ENCODE measurements at places on chromosomes 7 and 10.

- no peak for DNase-seq
Measured at GRCh38 chr7:55350281-55350680, 14.9 kb upstream of the LANCL2 start.

DNA sequence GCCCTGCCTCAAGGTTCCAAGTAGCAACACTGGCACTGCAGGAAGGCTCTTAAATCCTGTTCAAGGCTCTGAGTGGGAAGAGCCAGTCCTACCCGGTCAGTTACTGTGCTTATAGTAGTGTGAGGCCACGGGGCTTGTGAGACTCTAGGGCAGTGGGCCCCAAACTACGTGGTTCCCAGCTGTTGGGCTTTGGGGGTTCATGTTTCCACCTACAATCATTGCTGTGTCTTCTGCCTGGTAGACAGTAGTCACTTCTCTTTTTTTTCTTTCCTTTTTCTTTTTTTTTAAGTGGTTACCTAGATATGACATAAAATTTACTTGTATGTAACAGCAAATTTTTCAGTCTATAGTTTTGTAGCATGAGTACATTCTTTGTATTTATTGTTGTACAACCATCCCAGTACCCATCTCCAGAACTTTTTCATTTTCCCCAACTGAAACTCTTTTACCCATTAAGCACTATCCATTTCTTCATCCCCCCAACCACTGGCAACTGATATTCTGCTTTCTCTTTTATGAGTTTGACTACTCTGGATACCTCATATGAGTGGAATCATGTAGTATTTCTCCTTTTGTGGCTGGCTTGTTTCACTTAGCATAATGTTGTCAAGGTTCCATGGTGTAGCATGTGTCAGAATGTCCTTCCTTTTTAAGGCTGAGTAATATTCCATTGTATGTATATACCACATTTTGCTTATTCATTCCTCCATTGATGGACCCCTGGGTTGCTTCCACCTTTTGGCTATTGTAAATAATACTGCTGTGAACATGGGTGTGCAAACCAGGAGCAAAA lies 7.7 kb downstream of the UBTD1 start:
- no peak for DNase-seq

DNA sequence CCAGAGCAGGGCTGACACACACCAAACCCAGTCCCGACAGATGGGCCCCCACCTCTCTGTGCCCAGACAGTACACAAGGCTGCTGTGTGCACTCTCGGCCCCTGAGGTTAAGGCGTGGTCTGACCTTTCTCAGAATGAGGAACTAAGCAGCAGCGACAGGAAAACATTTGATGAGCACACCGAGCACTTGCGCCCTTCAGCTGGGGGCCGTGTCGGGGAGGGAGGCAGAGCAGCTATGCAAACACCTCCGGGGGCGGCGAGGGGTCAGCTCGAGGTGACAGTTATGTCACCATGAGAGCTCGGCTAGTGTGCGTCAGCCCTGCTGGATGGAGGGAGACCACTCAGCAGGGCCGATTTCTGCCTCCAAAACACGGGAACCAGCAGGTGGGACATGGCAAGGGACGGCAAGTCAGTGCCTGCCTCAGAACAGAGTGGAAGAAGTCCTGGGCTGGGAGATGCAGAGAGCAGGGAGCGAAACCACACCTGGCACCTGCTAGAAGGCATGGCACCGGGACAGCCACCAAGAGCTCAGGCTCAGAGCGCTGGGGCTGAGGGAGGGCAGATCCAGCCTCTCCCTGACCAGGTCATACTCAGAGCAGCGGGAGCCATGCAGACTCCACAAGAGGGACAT lies 57.4 kb downstream of the CHST15 start:
- no peak for DNase-seq

DNA sequence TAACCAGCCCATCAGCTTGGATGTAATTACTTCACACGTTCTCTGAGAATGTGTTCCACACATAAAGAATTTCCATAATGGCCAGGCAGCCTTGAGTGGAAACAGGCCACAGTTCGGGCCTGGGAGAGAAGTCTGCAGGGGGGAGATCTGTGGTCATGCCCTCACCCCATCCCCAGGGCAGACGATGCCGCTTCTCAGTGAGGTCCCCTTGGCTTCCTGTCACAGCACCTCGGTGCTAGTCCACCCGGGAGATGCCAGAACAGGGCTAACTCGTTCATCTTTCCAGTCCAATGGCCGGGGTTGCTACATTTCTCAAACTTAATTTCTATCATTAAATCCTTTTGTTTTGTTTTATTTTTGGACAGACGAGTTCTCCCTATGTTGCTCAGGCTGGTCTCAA lies 624.1 kb downstream of the PTPRN2 start:
- no peak for DNase-seq

- no peak for DNase-seq
Measured at GRCh38 chr7:29277436-29278215, 83.1 kb downstream of the CHN2 start.

- DNase-seq = no peak
Measured at GRCh38 chr10:4301291-4302045, 516.5 kb upstream of the KLF6 start.

- no peak for DNase-seq
Measured at GRCh38 chr10:100713859-100714565, 31.4 kb upstream of the PAX2 start.

DNA sequence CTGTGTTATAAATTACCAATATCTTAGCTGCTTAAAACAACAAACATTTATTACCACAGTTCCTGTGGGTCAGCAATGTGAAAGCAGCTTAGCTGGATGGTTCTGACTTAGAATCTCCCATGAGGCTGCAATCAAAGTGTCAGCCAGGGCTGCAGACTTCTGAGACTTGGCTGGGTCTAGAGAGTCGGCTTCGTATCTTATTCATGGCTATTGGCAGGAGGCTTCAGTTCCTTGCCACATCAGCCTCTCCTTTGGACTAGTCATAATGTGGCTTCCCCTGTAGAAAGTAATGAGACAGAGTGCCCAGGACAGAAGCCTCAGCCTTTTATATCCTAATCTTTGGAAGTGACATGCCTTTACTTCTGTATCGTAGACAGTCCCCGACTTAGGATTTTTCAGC lies 27.3 kb downstream of the RALA start:
- DNase-seq = no peak

DNA sequence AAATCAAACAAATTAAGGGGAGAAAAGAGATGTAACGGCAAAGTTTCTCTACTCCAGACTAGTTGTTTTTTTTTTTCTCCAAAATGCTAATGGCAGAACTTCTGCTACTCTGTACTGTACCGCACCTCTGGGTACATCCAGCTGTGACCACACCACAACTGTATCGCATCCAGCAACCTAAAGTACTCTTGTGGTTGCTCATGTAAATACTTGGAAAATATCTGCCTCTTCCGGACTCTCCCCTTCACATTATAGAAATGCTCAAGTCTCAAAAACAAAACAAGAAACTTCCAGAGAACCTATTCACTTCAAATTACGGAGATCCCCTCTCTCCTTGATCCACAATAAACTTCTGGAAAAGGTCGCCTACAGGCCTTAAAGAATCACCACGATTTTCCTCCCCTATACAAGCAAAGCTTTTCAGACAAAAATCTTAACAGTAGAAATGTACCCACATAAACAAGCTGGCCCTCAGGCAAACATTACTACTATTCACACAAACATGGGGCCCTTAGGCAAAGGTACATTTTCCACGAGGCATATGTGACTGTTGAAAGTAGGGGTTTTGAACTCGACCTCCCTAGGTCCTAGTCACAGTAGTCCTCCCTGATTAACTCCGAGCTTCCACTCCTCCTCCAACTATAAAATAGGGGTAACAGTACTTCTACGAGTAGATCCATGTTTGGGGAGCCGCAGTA lies 222.9 kb upstream of the MKLN1 start:
- no peak for DNase-seq

- no peak for DNase-seq
Measured at GRCh38 chr7:31096877-31097258, 44.8 kb downstream of the ADCYAP1R1 start.

GRCh38 chr10:127830414-127830813 lies 62.3 kb downstream of the CLRN3 start:
- DNase-seq = no peak

DNA sequence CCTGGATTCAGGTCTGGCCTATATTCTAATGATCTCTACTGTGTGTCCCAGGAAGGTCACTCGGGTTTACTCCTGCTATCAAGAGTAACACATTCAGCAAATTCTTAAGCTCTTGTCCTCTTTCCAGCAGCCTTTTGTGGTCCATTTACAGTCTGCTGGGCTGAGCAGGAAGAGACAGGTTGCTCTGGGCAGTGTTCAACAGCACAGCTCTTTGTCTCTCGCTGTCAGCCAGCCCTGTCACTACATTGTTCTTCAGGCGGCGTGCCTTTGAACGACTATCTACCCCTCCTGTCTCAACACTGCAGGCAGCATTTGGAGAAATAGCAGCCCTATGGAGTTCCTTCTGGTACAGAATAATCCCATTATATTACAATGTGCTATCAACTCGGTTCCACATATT lies 192.2 kb upstream of the TBX20 start:
- no peak for DNase-seq

DNA sequence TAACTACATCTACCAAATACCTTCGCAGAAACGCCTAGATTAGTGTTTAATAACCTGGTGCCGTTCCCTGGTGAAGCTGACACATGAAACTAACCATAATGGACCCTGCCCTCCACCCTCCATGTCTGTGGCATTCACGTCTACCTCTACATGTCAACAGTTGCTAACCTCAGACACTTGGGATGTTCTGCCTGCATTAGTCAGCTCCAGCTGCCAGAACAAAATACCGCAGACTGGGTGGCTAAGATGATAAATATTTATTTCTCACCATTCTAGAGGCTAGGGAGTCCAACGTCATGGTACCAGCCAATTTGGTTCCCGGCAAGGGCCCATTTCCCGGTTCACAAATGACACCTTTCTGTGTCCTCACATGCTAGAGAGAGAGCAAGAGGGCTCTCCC lies 118.5 kb upstream of the CHST15 start:
- no peak for DNase-seq

DNA sequence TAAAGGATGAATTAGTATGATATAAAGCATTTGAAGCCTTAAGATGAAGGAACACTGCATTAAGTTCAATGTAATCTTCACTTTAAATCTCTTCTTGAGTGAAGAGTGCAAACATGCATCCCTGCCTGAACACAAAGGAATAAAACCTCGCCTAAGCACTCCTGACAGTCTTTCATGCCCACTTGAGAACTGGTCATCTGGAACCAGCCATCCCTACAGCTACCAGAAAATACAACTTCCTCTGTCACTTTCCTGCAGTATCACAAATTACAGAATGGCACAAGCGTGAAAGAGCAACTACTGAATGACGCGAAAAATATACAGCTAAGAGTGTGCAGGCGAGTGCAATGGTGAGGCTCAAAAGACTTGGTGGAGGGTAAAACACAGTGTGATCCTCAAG lies 1079.9 kb downstream of the CNTNAP2 start:
- no peak for DNase-seq

DNA sequence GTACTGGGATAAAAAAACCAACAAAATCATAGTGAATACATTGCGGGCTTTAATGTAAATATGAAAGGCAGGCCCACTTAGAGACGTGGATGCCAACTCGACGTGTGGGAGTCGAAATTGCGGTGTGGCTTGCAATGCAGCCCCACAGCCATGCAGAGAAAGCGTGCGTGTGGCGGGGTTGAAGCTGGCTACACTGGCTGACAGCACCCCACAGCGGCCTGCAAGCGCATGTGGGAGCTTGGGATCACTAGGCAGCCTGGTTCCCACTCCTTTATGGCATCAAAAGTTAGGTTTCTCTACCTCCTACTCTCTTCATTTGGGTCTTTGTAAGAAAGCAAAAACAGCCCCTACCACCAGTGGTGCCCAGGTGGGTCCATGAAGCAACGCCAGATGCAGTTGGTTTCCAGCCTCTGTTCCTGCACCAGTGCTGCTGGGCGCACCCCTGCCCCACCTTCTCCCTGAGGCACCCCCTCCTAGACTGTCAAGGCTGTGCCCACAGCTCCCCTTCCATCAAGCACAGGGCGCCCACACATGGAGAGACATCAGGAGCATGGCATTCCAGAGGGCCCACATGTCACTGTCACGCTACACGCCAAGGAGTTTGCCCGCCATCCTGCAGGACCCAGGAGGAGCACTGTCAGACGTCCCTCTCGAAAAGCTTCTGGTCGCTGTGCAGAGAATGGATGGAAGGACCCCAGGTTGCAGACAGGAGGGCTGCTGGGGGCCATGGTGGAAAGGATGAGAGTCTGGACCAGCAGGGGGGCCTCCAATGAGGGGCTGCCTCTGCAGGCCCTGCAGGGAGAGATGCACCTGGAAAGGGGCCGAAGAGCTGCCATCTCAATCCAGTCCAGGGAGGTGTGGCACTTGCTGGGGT lies 142.9 kb downstream of the PAXIP1 start:
- DNase-seq = no peak

DNA sequence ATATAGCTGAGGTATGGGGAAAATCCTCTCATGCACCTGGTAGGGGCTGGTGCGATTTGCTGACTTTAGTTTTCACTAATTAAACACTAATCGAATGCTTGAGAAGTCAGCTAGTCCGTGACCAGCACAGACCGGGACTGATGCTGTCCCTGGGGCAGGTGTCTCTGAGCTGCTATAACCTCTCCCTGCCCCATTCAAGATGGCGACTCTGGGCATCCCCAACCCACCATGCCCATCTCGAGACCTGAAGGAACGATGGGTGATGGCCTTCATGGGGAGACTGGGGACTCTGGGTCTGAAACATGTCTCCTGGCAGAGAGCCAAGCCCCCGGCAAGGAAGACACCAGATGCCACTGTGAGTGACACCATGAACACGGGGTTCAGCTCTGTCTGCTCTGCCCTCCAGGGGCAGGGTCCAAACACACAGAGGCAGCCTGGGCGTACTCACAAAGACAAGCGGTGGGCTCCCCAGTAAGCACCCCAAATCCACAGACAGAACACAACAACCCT lies 57.4 kb downstream of the GNA12 start:
- no peak for DNase-seq

- no peak for DNase-seq
Measured at GRCh38 chr7:45015313-45015712, 15.3 kb downstream of the CCM2 start.

DNA sequence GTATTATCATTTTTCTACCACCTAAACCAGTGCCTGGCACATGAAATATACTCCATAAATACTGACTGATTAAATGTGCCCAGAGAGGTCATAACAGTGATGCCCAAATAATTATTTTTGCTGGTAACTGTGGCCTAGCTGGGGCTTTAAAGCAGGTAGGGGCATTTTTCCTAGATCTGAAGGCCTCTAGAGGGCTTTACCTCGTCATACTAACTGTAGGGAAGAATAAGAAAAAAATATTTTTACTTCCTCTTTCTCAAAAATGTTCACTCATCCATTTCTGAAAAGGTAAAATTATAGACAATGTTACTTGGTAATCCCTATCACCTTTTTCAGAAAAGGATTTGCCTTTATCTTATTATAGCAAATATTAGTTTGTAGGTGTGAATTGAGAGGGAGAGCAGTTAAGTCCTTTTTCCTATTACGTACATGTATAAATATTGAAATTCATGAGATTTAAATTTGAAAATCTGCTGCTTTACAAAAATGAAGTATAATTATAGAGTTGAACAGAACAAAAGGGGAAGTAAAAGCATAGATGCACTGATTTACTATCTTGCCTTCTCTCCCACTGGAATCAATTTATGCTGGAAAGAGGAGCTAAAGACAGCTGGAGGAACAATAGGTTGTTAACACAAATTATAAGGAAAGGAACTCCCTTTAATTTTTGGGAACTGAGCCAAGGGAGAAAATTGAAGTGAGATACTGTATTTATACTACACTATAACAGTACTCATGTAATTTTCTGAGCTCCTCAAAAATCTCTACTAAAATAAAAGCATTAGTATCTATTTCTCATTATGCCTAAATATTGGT lies 71.5 kb upstream of the NOBOX start:
- DNase-seq = no peak

Measured in cortex of kidney (tissue), 1 donor.